ENCODE measurements at places on chromosomes 7 and 10.
A peak's percentile ranks its signal among the peaks of the same experiment; 100 is the strongest.

DNA sequence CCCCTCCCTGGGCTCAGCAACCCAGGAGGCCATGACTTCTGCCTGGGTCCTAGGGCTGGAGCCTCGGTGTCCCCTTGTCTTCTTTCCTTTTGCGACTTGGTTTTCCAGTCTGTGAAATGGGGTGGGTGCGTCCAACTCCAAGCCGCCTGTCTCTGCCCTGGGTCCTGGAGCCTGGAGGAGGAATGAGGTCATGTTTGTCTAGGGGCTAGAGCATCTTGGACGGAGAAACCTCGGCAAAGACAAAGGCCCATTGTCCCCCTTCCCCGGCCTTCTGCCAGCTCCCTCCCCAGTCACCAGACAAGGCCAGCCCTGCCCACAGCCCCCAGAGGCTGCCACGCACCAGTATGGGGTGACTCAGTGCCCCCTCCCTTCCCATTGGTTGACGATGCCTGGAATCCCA is 39.8 kb upstream of the ELN start:
- DNase-seq = no peak

DNA sequence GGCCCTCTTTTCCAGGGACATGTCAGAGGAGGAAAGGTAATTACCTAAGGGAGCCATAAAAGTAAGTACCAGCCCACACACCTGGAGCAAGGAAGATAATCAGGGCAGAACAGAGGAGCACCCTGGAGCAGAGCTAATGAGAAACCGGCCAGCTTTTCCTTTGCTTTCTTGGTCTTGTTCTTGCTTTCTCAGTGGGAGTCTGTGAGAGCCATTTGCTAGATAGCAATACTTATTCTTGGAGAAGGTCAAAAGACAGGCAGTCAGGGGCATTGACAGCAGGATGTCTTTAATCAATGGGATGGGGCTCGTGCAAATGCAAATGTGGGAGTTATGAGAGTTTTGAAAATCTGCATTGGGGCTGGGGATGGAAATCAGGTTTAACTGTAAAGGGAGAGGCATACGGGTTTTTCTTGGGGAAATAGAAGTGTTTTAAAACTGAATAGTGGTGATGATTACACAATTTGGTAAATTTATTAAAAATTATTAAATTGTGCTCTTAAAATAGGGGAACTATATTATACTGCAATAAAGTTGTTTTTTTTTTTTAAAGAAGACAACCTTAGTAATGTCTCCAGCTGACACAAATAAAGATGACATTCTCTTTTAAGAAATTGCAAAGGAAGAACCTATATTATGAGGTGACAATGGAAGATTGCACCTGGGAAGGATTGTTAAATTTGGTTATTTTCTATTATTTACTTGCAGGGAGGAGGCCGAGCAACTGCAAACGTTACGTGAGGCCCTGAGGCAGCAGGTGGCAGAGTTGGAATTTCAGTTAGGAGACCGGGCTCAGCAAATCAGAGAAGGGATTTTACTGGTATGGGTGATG is 35.6 kb upstream of the PPP1R17 start:
- no peak for DNase-seq

GRCh38 chr10:118584181-118584954 is 11.1 kb downstream of the PRLHR start:
- peak; percentile 71 for DNase-seq

GRCh38 chr7:150368884-150369747 is 494 bp downstream of the REPIN1 start:
- DNase-seq = peak; percentile 71

GRCh38 chr10:58516119-58516518 is 3.4 kb downstream of the BICC1 start:
- DNase-seq = peak; percentile 30

DNA sequence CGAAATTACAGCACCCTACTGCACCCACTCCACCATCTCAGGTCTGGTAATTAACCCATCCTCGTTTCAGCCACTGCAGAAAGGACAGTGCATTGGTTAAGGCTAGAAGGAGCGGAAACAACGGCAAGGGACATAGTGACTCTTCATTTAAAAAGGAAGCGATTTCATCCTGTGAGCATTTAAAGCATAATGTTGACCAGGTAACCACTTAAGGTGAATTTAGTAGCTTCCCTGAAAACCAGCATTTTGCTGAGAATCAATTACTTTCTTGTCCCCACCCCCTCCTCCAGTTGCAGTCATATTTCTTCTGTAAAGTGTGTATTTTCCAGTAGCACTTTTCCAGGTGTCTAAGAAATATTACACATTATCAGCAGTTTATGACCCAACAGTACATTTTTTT is 821 bp upstream of the JAZF1 start:
- no peak for DNase-seq

GRCh38 chr10:72034040-72034499 is 54.3 kb downstream of the SPOCK2 start:
- DNase-seq = no peak

GRCh38 chr10:103067484-103067883 is 125.6 kb downstream of the NT5C2 start:
- DNase-seq = no peak

DNA sequence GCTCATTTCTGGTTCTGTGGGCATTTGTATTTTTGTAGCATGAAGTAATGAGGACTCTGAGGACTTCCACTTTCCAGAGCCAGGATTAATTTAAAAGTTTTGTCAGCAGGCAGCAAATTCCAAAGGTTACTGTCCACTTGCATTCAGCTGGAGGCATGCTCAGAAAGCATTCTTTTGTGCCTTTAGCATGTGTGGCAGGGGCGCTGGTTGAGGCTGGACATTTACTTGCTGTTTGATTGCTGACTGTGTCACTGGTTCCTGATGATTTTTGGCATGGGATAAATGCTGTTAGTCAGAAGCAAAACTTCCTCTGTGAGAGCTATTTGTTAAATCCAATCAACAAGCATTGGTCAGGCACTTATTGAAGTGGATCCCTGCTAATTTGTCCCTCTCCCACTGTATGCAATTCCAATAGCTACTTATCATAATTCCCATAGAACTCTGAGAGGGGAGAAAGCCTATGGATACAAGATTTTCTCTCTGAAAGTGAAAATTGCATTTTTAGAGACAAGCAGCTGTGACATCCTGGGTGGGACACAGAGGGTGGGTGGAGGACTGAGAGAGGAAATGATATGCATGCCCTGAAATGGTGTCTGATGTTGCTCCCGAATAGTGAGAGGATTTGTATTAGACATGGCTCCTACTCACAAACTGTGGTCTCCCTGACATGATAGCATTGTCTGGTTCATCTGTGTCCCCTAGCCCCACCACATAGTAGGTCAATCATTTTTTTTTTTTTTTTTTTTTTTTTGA is 161.2 kb upstream of the WDR11 start:
- DNase-seq = no peak

GRCh38 chr7:128879939-128880746 is 17.5 kb downstream of the ATP6V1F start:
- peak; percentile 71 for DNase-seq

DNA sequence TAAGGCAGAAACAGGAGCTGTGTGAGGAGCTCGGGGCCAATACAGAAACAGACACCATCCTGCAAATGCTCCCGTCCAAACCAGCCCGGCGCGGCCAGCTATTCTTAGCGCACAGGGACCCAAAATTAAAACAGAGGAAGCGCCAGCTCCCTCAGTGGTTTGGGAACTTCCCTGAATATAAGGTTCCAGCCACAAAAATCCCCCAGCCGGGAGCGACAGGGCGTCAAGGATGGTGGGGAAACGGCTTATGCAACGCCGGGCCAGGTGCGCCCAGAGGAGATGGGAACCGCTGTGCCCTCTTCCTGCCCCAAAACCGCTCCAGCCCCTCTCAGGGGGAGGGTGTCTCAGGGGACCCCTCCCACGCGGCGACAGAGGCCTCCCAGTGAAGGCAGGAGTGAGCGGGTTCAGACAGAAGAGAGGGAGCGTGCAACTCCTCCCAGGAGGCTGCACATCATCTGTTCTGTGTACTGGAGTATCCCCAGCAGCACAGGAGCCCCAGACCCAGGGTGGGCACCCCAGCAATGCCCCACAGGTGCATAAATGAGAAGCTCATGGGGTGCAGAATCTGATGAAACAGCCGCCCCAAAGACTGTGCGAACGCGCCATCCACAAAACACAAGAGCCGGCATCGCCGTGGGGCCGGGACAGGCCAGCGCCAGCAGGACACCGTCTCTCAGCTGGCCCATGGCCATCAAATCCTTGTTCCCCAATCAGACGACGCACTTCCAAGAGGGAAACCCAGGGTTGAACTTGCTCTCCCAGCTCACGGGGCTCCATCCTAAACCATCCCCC is 73.9 kb upstream of the PDGFA start:
- no peak for DNase-seq

- DNase-seq = peak; percentile 48
These were observed 44.5 kb upstream of the AGR3 start for GRCh38 chr7:16926283-16926682.

DNA sequence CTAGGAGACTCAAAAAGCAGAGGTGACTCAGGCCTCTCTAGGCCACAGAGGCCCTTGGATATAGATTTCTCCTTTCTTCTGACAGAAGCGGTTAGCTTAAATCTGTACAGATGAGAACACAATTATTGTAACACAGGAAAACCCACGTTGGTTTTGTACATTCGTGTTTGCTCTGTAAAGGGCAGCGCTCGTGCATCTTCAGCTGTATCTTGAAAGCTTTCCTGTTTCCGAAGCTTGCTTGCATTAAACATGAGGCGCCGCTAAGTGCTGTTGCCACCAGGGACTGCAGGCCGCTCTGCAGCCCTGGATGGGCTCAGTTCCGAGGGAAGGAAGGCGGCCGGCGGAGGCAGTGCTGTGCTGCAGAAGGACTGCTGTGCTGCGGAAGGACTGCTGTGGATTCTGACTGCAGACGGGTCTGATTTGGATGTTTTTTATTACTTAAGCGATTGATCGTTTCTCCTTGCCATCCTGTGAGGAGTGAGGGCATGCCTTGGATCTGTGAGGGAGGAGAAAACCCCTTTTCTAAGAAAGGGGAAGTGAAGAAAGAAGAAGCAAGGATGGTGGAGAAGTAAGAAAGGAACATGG is 53.3 kb downstream of the FHIP2A start:
- peak; percentile 66 for DNase-seq

DNA sequence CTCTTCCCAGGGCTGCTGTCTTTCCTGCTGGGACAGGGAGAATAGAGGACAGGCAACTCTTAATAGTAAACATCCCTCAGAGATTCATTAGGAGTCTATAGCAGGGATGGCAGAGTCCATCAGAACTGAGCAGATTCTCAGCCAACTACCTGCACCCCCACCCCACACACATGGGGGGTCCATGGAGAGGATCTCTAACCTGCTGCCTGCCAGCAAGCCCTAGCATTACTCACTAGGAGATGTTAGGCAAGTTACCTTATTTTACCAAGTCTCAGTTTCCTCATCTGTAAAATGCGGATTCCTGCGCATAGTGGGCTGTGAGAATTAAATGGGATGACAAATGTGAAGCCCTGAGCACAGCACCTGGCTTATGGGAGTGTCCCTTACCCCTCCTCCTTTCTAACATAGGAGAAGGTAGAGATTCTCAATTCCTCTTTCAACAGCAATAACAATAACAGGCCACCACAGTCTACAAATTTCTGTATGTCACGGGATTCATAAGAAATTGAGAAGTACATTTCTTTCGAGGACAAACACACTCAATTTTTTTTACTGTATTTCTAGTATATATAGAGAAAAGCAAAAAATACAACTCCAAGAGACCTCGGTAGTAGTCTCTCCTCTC is 23.8 kb upstream of the WDR11 start:
- no peak for DNase-seq

GRCh38 chr10:119133949-119134348 is 30.0 kb downstream of the DENND10 start:
- DNase-seq = no peak

Data from fibroblast of skin of scalp (primary cell).